ENCODE measurements at places on chromosomes 2 and 18.

- no peak for DNase-seq
Observed at GRCh38 chr2:111022633-111023032, 98.1 kb upstream of the BCL2L11 start.

DNA sequence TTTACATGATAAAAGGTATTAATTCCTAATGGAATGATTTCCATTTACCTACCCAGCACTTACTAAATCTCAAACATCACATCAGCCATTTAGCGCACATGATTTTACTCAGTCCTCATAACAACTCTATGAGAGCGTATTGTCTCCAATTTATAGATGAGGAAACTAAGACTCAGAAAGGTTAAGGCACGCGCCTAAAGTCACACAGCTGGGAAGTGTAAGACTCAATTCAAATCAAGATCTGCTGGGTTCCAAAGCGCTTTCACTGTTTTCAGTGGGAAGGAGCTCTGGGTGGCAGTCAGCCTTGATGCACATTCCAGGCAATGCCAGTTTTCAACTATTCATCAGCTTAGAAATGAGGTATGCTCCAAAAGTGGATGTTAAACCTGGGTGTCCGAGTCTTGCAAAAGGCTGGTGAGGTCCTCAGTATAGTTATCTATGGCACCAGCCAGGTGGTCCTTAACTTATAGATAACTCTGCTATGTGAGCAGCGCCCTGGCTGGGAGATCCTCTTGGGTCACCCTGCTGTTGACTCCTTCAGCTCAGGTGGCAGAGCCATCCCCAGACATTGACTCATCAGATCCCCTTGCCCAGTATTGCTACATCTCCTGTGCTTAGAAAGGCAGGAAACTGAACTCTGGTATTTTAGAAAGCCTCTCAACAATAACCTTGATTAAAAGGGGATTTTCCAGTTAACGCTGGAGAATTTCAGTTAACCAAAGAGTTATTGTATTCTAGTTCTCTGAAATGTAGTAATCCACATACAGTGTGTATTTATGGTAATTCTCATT is 47.1 kb downstream of the SLC4A1AP start:
- no peak for DNase-seq

DNA sequence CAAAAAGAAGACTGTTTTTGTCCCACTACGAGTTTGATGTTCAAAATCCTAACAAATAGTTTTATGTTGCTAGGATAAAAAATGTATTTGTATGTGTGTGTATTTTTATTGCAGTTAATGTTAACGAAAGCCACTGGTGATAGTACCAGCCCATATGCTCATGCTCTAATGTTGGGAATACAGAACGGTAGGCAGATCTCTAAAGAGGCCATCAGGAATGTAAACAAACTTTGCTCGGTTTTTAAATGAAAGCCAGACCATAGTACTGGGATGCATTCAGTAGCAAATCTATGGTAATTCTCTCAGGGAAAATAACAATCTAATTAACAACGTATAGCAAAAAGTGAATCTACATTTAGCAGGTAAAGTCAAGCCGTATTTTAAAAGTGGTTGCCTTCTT is 208.1 kb downstream of the NEDD4L start:
- DNase-seq = no peak

DNA sequence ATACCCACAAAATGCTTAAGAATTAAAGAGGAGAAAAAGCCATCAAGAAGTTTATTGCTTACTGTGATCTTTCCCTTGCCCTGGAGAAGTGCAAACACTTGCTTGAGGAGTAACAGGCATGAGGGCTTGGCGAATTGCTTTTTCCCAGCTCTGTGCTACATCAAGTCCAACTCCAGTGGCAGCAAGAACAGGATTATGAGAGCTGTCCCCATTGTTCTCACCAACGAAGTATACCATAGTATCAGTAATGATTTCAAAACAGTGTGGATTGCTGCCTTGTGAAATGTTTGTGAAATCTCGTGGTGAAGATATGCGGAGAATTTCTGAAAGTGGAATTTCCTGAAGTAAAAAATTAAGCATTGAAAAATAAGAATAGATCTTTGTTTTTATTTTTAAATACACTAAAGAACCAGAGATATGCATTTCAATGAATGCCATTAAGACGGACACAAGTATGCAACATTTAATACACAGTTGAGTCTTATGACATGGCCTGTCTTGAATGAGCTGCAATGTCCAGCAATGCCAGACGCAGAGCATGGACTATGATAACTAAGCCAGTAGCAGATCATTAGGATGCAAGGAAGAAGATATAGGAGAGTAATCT is 43.0 kb downstream of the NDUFAF7 start:
- DNase-seq = no peak

- no peak for DNase-seq
Observed at GRCh38 chr2:67719351-67719750, 322.2 kb downstream of the ETAA1 start.

DNA sequence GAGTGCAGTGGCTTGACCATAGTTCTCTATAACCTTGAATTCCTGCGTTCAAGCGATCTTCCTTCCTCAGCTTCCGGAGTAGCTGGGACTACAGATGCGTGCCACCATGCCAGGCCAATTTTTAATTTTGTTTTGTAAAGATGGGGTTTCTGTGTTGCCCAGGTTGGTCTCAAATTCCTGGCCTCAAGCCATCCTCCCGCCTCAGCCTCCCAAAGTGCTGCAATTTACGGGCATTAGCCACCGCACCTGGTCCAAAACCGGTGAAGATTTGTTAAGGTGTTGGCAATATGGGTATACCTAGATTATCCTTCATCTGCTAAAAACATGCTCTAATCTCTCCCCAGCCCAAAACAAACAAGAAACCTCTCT is 1.3 kb upstream of the EIF2AK3 start:
- DNase-seq = no peak

DNA sequence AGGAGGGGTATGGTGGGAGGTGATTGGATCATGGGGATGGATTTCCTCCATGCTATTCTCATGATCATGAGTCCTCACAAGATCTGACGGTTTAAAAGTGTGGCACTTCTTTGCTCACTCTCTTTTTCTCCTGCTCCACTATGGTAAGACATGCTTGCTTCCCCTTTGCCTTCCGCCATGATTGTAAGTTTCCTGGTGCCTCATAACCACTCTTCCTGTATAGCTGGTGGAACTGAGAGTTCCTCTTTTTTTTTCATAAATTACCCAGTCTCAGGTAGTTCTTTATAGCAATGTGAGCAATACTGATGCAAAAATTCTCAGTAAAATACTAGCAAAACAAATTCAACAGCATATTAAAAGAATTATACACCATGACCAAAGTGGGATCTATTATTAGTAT is 728.5 kb upstream of the SLC8A1 start:
- no peak for DNase-seq

GRCh38 chr2:129909651-129910418 is 69.6 kb upstream of the RAB6C start:
- DNase-seq = no peak

DNA sequence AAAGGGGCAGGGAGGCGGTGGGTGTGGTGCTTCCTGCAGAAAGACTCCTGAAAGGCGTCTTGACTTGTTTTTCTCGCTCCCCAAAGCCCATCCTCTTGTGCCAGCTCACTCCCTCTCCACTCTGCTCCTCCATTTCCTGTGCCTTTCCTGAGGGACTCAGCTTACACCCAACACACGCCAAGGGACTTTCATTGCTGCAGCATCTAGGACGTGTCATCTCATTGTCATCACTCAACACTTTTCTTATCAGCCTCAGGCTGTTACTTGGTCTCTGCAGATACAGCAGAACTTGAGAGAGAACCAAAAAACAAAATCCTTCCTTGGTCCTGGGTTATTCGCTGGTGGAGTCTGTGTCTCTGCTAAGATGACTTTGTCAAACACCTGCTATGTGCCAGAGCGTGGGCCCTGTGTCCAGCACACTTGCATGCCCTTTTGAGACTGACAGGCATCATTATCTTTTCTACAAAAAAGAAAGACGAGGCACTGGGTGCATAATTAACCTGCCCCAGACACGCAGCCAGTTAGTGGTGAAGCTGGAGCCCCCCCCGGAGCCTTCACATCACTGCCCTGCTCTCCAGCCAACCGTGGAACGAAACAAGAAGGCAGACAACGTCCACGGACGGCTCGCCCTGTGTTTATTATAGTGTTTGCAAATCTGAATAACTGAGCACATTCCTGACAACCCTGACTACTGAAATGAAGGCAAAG is 261.7 kb upstream of the HDAC4 start:
- DNase-seq = no peak

GRCh38 chr2:239866350-239866749 is 158.8 kb downstream of the NDUFA10 start:
- no peak for DNase-seq

DNA sequence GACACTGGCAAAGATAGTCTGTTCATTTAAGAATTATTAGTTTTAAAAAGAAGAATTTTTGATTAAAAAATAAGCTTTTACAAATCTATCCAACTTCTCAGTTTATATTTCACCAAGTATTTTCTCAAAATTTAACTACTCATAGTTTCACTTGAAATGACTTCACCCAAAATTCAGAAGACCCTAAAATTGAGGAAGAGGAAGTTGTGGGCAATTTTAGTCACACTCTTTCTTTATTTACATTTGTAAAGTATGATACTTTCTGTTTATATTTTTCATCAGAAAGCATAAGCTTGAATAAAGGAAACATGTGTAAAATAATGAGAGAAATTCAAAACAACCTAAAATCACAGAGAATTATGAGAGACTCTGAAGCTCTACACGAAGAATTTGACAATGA is 278.8 kb upstream of the MEIS1 start:
- no peak for DNase-seq

- DNase-seq = no peak
Observed at GRCh38 chr2:97726261-97727064, 13.1 kb downstream of the ZAP70 start.

- DNase-seq = no peak
Observed at GRCh38 chr2:237570776-237571335, 4.5 kb downstream of the PRLH start.

DNA sequence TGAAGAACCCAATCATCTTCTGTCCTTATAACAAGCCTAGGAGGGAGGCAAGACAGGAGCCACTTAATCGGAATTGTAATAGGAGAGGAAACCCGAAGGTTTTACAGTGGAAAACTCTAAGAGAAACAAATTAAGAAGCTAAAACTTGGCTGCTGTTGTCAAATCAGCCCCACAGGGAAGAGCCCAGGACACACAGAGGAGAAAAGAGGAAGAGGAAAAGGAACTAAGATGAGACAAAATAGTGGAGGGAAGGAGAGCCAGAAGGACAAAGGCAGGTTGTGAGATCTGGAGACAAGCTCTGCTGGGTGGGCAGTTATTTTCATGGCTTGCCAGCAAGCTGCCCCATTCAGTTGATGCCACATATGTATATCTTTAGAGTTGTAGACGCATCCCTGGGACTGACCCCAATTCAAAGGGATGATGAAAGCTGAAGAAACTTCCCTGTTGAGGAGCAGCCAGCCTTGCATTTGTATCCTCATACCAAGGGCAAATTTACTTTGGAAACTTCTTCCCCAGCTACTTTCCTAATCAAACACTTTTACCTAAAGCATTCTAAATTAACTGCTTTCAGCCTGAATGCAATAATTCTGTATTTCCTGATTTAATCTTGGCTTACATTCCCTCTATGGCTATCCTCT is 499.8 kb upstream of the MEIS1 start:
- DNase-seq = no peak

GRCh38 chr2:23213196-23213595 is 171.8 kb upstream of the KLHL29 start:
- DNase-seq = no peak

DNA sequence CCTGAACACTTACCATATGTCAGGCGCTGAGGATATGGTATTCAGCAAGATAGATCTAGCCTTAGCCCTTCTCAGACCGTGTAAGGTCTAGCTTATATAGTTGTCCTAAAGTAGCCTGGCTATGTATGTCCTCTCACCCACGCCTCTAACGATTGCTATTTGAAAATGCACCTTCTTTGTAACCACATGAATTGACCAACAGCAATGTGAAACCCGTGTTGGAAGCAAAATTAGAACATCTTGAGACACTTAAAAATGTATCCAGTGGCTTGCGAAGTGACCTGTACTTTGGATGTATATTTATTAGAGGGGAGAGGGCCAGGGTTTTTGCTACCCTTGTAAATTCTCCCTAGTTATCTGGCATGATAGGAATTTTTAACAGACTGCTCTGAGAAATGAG is 860.0 kb upstream of the ZEB2 start:
- DNase-seq = no peak

- peak; percentile 35 for DNase-seq
Observed at GRCh38 chr2:164710837-164711765, 89.8 kb upstream of the GRB14 start.

DNA sequence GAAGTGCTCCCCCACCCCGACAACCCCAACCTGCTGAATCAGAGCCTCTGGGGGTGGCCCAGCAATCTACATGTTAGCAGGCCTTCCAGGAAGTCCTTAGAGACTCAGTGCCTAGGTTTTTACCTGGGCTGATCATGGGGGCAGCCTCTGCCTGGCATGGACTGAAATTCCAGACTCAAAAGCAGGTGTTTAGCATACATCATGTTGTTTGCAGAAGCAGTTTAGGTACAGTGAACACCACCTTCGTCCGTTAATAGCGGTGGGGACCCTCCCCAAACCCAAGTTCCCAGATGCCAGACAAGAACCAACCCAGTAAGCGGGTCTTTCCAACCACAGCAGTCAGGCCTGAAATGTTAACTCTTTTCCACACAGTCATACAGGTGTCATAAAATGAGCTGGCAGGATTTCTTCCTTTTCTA is 26.4 kb upstream of the GALR1 start:
- DNase-seq = no peak

DNA sequence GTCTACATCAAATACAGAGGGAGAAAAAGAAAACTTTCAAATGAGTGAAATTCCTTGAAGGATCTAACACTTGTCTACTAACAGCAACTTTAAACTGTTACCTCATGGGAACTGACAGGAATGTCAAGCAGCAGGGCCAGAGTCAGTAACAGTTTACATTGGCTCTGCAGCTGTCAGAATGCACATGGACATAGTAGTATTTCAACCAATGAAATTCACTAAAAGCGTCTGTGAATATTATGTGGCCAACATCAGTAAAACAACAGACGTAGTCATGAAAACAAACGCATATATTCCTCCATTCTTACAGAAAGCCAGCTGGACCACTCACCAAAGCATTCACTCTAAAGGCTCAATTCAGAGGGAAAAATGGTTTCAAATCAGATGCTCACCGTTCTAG is 79.3 kb upstream of the RNU4ATAC start:
- no peak for DNase-seq

Data from left renal pelvis (tissue), 4 donors.